ENCODE measurements at places on chromosomes 7 and 10. TPM values are rescaled to one million over a fixed set of nuclear protein-coding genes. Genes with fewer than 3 reads are reported as not detected.

GRCh38 chr10:112588225-112588990 lies 141.4 kb downstream of the VTI1A start:
- H3K27ac ChIP-seq = no peak overlapping the region
- H3K36me3 ChIP-seq = peaks cover 5% of the 10 kb centered on the region
- no peak for DNase-seq
- no peaks in the 10 kb centered on the region for H3K27me3 ChIP-seq
- peaks cover 2% of the 10 kb centered on the region for H3K4me1 ChIP-seq

- DNase-seq = no peak
- peaks cover 42% of the 10 kb centered on the region for H3K36me3 ChIP-seq
- peaks cover 22% of the 10 kb centered on the region for H3K4me1 ChIP-seq
- H3K27me3 ChIP-seq = no peaks in the 10 kb centered on the region
- H3K4me3 ChIP-seq = no peak overlapping the region
These were observed 79.9 kb downstream of the ANKRD61 start for GRCh38 chr7:6111041-6111440.

GRCh38 chr10:27542812-27543211 lies 38.7 kb downstream of the RAB18 start:
- no peak overlapping the region for H3K4me3 ChIP-seq
- peaks cover 27% of the 10 kb centered on the region for H3K36me3 ChIP-seq
- H3K27me3 ChIP-seq = no peaks in the 10 kb centered on the region
- no peak for DNase-seq
- peaks cover 23% of the 10 kb centered on the region for H3K4me1 ChIP-seq

DNA sequence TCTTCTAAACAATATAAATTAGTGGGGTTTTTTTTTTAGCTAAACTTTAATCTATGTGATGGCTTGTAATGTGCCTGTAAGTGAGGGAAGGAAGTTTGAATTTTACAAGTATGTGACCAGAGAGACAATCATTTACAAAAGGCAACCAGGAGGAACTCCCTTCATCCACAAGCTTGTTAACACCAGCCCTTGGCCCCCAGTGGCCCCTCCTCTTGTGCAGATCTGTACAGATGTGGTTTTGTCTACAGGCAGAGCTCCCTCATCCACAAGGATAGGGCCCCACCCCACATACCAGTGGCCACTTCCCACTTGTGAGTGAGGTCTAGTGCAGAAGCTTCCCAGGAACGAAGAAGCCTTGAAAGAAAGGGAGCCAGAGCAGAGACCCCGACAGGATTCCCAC lies 234.1 kb upstream of the KMT2E start:
- H3K27me3 ChIP-seq = no peaks in the 10 kb centered on the region
- H3K36me3 ChIP-seq = no peaks in the 10 kb centered on the region
- H3K4me3 ChIP-seq = no peak overlapping the region
- no peak overlapping the region for H3K27ac ChIP-seq
- no peak for DNase-seq

- peak; percentile 73 for DNase-seq
- H3K36me3 ChIP-seq = peaks cover 21% of the 10 kb centered on the region
- no peaks in the 10 kb centered on the region for H3K27me3 ChIP-seq
These were observed 6.3 kb downstream of the IFT22 start for GRCh38 chr7:101315336-101315735.

DNA sequence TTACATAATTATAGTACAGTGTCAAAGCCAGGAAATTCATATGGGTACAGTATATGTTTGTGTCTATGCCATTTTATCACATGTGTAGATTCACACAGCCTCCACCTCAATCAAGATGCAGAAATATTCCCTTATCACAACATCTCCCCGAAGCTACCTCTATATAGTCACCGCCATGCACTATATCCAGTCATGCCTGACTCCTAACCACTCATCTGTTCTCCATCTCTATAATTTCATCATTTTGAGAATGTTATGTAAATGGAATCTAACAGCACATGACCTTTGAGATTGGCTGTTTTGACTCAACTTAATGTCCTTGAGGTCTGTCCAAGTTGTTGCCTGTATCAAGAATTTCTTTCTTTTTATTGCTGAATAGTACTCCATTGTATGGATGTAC lies 22.3 kb upstream of the SLC25A13 start:
- H3K4me1 ChIP-seq = no peaks in the 10 kb centered on the region
- H3K36me3 ChIP-seq = no peaks in the 10 kb centered on the region
- DNase-seq = no peak
- peaks cover 19% of the 10 kb centered on the region for H3K27me3 ChIP-seq

DNA sequence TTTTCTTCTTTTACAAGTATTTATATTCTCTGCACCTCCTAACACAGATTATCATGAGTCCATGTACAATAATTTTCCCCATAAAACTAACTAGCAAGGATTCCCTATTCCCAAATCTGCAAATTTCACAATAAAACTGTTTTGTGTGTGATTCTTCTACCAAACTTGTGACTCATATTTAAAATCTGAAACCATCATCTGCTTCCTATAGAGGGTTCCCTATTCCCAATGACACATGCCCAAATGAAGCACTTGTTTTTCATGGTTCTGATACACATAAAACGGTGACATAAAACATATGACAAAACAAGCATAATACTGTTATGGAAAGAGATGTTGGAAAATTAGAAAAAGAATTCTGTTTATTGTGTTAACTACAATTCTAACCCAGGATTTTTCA lies 657.6 kb downstream of the PARD3 start:
- H3K4me1 ChIP-seq = no peaks in the 10 kb centered on the region
- no peak overlapping the region for H3K4me3 ChIP-seq
- no peaks in the 10 kb centered on the region for H3K36me3 ChIP-seq
- H3K27ac ChIP-seq = no peak overlapping the region

GRCh38 chr7:98346515-98347069 lies 54.3 kb downstream of the BAIAP2L1 start:
- no peak overlapping the region for H3K27ac ChIP-seq
- DNase-seq = no peak
- H3K4me3 ChIP-seq = no peak overlapping the region

DNA sequence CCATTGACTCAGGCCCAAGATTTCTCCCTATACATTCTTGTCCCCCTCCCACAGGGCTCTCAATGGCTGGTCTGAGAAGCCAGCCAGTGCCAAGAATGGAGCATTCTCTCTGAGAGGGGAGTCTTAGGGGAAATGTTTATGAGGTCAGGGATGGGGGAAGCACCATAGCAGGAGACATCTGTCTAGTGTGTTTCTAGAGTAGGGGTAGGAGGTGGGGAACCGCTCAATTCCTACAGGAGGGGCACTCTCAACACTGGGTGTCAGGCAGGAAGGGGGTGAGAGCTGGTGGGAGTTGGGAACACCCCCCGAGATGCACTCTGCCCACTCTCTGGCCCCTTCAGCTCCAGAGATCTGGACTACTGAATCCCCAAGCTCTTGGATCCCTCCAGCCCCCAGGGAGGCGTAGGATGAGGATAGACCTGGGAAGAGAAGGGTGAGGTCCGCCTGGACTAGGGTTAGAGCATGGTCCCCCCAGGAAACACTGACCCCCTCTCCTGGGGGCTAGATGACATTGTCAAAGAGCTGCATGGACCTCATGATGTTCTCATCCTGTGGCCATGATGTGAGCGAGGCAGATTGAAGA lies 8.7 kb upstream of the OGA start:
- no peak overlapping the region for H3K27ac ChIP-seq
- DNase-seq = no peak
- H3K36me3 ChIP-seq = peaks cover 3% of the 10 kb centered on the region
- H3K4me3 ChIP-seq = no peak overlapping the region

DNA sequence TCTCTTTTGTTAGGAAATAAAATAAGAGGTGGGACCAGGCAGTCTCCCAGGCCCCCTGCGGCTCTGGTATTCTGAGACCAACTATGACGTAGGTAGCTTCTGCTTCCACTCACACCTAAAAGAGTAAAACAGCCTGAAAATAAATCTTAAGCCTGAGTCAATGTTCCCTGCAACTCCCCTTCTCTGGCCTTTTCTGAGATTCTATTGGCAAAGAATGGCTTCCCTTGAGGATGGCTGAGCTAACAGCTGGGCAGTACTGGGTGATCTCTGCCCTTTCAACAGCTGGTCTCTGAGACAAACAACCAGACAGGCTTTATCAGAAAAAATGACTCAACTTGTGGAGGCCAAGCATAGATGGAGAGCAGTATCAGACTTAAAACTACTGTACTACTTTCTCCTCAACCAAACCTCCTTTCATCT lies 58.7 kb downstream of the CREB3L2 start:
- no peaks in the 10 kb centered on the region for H3K27me3 ChIP-seq
- H3K27ac ChIP-seq = no peak overlapping the region
- no peaks in the 10 kb centered on the region for H3K4me1 ChIP-seq
- DNase-seq = no peak
- no peak overlapping the region for H3K4me3 ChIP-seq

GRCh38 chr7:3867863-3868262 lies 566.8 kb downstream of the SDK1 start:
- no peaks in the 10 kb centered on the region for H3K36me3 ChIP-seq
- H3K27me3 ChIP-seq = peaks cover 2% of the 10 kb centered on the region
- no peak overlapping the region for H3K4me3 ChIP-seq
- no peak overlapping the region for H3K27ac ChIP-seq

DNA sequence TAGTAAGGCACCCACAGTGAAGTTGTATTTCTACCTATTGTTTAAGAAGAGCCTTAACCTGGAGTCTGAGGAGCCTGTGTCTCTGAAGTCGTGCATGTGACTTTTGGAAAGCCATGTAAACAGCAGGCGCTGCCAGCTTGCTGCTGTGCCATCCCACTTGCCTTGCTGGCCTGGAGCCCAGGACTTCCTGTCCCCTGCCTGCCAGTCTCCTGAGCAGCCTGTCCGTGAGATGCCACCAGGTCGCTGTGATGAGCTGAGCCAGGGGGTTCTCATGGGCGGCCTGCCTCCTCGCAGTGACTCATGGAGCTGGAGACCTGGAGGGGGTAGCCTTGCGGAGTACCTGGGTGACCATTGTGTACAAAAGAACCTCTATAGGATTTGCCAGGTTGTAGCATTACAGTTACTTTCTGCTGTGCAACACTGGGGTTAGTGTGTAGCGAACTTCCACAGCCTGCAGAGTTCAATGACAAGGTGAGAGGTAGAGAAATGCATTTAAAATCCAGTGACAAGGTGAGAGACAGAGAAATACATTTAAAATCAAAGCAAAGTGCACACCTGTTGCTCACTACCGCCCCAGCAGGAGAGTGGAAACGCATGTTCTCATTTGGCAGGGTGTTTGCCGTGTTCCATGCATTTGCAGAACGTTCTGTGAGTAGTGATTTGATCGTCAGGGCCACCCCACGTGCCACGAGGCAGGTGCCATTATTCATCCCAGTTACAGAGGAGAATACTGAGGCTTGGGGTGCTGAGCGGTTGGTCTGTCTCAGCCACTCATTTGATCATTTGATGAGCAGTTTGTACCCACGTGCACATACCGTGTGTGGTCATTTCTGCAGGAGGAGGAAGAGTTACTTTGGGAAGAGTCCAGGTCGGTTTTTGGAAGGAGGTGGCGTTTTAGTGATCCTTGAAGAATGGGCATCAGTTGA lies 36.6 kb upstream of the BHLHA15 start:
- H3K4me3 ChIP-seq = no peak overlapping the region
- H3K36me3 ChIP-seq = no peaks in the 10 kb centered on the region
- no peak overlapping the region for H3K27ac ChIP-seq
- no peak for DNase-seq
- no peaks in the 10 kb centered on the region for H3K27me3 ChIP-seq

DNA sequence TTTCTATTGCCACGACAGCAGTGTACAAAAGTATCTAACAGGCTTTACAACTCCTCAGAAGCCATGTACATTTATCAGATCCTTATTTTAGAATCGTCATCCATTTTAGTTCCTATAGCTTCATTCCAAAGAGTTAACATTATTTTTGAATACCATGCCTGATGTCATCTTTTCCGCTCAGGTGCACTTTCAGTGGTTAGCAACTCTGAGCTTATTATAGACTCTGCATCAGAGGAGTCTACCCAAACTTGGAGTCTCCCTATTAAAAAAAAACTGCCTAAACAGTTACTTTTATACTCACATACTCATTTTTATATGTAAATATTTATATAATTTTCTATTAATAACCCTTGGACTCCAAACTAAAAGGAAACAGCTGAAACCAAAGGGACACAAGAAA lies 31.6 kb upstream of the PRSS37 start:
- H3K36me3 ChIP-seq = no peaks in the 10 kb centered on the region
- H3K4me1 ChIP-seq = no peaks in the 10 kb centered on the region
- H3K27ac ChIP-seq = no peak overlapping the region
- DNase-seq = no peak
- H3K27me3 ChIP-seq = no peaks in the 10 kb centered on the region

DNA sequence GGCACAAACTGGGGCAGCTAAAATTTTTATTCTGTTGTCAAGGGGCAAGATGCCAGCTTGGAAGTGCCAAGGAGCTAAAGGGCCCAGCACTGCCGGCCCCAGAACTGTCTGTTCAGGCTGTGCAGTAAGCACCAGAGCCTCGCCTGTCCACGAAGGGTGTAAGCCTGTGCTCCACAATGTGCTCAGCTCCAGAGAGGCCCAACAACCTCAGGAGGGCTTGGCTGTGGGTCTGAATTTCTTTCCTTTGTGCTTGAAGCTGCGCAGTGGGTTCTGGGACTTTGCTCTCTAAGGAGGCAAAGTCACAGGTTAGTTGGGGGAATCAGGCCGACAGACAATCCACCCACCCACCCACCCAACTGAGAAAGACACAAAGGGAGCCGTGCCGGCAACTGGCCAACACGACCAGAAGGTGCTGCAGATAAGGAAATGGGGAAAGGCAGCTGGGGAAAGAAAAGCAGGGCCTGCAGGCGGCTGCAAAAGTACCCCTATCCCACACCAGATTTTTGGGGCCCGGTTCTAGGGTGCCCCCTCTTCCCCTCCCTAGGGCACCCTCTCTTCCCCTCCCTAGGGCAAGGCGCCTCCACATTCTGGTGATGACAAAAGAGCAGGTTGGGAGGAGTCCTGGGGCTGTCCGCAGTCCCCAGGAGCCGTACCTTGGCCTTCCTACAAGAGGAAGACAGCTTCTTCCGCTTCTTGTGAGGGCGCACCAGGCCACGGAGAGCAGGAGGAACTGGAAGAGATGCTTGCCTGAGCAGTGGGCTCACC lies 7.7 kb downstream of the DDX56 start:
- H3K4me3 ChIP-seq = no peak overlapping the region
- H3K27ac ChIP-seq = no peak overlapping the region
- peaks cover 7% of the 10 kb centered on the region for H3K4me1 ChIP-seq
- DNase-seq = no peak
- H3K36me3 ChIP-seq = peaks cover 54% of the 10 kb centered on the region
- H3K27me3 ChIP-seq = no peaks in the 10 kb centered on the region

GRCh38 chr10:129964611-129965424 lies 744 bp upstream of the EBF3 start:
- H3K4me1 ChIP-seq = peaks cover 18% of the 10 kb centered on the region
- H3K4me3 ChIP-seq = peak overlapping the region; percentile 53
- peaks cover 61% of the 10 kb centered on the region for H3K27me3 ChIP-seq
- H3K36me3 ChIP-seq = peaks cover 4% of the 10 kb centered on the region
- no peak for DNase-seq

- no peaks in the 10 kb centered on the region for H3K27me3 ChIP-seq
- no peak overlapping the region for H3K27ac ChIP-seq
- H3K4me3 ChIP-seq = no peak overlapping the region
- DNase-seq = no peak
- peaks cover 22% of the 10 kb centered on the region for H3K4me1 ChIP-seq
These were observed 9.4 kb downstream of the OTUD1 start for GRCh38 chr10:23448323-23448722.

The DKK1 gene
- total RNA-seq = not detected

The BTBD16 gene
- total RNA-seq = not detected

The PKD2L1 gene
- 0.10 TPM for total RNA-seq

Data from activated CD8-positive, alpha-beta T cell treated with anti-CD3 and anti-CD28 coated beads, Interleukin-2, amount 10 ng/mL, durations not matched to agents 7 days and 5 days (primary cell).